ENCODE measurements at places on chromosomes 5 and 9.

DNA sequence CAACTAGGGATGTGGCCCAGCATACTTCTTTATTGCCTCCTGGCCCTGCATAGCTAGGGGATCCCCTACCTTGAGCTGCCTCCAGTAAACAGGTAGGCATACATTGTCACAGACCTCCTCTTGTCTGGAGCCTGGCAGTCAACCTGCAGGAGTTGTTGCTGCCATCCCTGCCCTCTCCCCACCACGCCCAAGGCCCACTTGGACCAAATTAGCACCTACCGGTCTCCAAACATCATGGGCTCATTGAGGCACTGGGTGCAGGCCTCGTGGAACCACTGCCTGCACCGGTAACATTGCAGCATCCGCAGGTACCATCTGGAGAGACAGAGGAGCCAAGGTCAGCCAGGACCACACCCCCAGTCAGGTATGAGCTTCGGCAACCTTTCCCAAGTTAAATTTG is 10.3 kb downstream of the PHF19 start:
- DNase-seq: no peak

- no peak for DNase-seq
These were observed 92.0 kb downstream of the ZNF608 start for GRCh38 chr5:124654418-124654817.

- no peak for DNase-seq
These were observed 21.1 kb downstream of the DDX31 start for GRCh38 chr9:132648685-132649084.

DNA sequence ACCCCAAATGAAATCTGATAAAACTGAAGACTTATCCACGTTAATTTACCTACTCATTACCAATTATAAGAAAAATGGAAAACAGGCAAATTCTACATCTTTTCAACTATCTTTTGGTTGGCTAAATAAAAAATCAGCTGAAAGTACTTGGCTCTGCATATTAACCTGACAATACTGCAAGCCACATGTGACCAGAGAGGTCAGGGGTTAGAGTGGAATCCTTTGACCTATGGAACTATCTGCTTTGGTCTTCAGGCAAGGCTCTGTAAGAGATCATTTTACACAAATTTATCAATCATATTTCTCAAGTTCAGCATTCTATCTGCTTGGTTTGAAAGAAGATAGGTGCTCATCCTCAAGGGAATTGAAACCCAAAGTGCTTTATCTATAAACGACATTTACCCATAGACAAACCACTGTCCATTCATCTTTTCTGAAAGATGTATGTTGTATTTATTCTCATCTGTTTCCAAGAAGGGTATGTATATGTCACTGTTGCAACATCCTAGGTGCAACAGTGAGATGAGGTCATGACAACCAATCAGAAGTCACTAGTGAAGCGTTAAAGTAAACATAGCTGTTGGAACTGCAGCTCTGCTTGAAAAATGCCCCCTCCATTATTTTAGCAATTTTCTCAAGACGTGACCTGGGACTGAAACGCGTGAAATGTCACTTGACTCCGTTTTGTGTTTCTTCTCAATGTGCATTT is 144.9 kb upstream of the POU5F2 start:
- no peak for DNase-seq

DNA sequence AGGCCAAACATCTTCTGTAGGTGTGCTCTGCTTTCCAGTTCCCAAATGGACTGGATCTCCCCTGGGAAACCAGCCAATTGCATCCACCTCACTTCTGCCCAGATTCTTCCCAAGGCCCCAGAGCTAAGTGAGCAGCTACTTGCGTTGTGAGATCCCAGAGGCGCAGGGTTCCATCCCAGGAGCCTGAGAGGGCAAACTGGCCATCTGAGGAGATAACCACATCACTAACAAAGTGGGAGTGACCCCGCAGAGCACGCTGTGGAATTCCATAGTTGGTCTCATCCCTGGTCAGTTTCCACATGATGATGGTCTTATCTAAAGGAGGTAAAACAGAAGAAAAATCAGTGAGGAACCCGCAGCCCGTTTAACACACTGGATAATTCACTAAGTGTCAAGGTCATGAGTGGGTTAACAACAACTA is 1.7 kb downstream of the RACK1 start:
- no peak for DNase-seq

DNA sequence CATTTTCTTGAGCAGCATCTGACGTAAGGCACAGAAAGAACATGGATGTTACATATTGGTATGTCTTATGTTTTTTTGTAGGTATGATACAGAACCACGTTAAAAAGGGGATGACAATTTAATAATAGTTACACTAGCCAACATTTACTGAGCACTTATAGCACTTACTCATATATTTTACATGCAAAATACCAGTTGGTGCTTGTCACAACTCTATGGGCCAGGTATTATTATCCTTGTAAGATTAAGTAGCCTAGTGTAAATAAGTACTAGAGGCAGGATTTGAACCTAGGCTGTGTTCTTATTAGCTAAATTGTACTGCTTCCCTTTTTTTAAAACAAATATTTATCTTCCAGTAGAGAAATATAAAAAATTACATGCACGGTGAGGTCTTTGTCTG is 83.5 kb downstream of the RANBP17 start:
- no peak for DNase-seq

- DNase-seq: no peak
These were observed 89.3 kb upstream of the ALDH1A1 start for GRCh38 chr9:73042155-73042554.

- no peak for DNase-seq
These were observed 91.0 kb upstream of the GNAQ start for GRCh38 chr9:78122631-78123030.

- DNase-seq: no peak
These were observed 1267.5 kb upstream of the CDH9 start for GRCh38 chr5:28305891-28306290.

- no peak for DNase-seq
These were observed 18.8 kb downstream of the SLC1A1 start for GRCh38 chr9:4508907-4509589.

DNA sequence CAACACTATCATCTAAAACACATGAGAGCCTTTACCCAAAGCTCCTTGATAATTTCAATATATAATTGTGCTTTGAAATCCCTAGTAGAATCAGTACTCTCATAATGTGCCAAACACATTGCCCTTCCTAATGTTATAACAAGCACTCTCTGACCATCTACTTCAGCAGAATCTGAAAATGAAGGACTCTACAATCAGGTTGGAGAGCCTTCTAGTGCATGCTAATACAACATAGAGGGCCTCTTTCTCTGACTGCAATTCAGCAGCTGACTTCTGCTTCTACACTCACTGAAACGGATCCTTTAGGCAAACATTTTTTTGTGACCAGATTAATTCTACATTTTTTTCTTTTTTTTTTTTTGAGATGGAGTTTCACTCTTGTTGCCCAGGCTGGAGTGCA is 155.6 kb downstream of the EPB41L4A start:
- no peak for DNase-seq

DNA sequence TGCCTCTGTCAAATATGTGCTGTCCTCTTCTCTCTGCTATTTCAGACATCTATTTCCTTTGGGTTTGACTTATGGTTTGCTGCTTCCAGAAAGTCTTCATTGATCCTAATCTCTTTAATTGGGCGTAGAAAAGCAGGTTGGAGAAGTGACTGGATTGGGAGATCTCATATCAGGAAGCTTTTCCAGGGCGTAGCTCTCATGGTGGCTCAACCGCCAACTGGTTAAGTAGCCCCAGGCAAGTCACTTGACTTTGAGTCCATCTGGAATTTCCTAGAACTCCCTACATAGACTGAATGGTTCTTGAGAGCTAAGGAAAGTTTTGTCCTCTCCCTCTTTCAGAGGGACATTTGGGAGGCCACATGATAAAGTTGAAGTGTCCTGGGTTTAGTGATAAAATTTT is 192.3 kb upstream of the GLRA1 start:
- DNase-seq: no peak

- no peak for DNase-seq
These were observed 35.0 kb upstream of the PCSK5 start for GRCh38 chr9:75855509-75855908.

DNA sequence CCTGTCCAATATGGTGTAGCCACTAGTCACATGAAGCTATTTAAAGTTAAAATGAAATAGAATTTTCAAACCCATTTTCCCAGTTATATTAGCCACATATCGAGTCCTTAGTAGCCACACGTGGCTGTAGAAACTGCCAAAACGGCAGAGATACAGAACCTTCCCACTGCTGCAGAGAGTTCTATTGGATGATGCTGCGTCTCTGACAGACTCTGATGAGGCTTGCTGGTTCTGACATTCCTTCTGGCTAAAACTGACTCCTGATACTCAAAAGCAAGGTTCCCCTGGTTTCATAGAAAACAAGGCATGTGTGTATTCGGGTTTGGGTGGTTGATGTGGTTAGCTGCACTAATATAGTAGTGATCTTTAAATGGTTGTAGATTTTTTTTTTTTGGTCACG is 91.5 kb downstream of the TLE4 start:
- no peak for DNase-seq

DNA sequence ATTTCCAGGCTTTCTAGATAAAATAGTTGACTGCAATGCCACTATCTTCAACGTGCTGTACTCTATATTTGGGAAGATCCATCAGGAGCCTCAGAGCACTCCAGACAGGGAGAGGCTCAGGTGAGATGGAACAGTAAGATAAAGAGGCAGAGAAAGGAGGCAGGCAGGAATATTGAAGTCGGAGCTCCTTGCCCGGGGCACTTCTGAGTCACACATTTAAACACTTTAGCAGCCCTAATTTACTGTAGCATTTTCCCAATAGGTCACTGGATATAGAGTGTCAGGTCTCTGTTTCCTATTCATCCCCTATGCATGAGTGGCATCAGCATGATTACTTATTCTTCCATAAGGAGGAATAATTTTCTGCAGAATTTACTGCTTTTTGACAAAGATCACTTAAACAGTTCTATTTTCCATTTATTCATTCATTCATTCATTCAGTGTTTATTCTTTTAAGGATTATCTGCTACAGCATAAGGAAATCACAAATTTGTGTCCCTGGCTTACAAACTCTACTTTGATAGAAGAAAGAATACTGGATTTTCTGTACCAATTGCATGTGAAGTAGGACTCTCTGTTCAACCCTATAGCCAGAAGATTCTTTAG is 170.7 kb downstream of the MAPKAP1 start:
- no peak for DNase-seq

GRCh38 chr9:72984226-72984947 is 31.5 kb upstream of the ALDH1A1 start:
- DNase-seq: no peak

DNA sequence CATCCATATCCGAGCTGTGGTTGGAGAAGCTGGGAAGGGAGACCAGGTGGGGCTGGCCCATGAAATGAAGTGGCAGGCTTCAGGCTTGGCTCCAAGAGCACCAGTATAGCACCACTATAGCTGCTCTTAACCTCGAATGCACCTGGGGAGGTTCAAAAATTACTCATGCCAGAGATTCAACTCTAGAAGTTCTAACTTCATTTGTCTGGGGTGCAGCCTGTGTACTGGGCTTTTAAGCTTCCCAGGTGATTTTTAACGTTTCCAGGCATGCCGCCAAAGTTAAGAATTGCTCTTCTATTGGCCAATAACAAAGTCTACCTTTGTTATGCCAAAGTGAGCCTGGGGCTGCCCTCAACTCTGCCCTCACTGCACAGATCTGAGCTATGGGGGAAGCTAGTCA is 458 bp downstream of the PRSS3 start:
- DNase-seq: no peak

DNA sequence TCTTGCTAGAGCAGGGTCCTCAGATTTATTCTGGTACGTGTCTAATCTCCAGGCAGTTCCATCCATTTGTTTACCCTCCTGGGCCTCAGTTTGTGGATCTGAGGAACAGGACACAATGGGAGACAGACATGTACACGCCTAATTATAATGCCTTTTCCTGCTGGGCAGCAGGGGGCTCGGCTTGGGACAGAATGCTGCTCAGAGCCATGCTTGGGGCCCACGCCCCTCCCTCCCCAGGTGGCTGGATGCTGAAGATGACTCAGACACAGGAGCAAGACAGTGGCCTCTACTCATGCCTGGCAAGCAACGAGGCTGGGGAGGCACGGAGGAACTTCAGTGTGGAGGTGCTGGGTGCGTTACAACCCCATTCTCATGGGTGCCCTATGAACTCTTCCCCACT is 72.7 kb upstream of the ASS1 start:
- no peak for DNase-seq

DNA sequence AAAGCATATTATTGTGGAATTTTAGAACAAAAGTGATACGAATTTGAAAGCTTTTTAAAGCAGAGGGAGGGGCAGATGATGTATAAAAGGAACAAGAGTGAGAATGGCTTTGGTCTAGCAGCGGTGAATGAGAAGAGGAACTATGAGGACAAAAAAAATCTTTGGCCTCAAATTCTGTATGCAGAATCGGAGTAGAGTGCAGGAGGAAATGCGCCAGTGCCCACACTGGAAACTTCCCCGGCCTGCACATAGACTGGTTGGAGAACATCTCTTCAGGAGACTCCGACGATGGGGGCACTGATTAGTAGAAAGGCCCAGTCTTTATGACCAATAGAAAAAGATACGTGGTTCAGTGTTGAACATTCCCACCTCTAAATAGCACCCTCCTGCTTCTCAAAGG is 51.3 kb downstream of the SLC46A2 start:
- no peak for DNase-seq

GRCh38 chr9:89711866-89712265 is 107.1 kb downstream of the GADD45G start:
- DNase-seq: no peak

DNA sequence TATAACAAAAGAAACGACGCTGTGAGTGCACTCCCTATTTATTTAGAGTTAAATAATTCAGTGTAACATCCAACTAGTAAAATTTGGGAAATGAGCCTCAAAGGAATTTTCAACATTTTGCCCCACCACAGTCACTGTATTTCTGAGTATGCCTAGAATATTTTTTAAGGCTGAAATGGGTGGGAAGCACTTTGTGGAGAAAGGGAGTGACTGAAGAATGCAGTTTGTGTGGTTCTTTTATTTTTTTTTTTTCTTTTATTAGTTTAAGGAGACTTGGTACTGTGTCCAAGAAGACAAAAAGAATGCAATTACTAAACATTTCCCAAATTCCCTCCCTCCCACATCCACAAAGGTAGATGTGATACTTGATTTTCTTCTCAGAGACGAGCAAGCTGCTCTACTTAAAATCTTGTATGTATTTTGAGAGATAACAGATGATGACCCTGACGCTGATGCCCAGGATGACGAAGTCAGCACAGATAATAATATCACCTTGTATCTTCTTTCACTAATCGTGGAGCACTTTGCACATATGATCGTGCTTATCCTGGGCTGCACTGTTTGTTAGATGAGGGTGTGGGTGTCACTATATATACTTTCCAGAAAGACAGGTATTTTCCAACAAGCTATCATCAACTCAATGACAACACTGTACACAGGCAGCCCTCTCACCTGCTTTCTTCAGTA is 586.3 kb downstream of the RAB3C start:
- DNase-seq: no peak

- no peak for DNase-seq
These were observed 222.6 kb downstream of the EBF1 start for GRCh38 chr5:158877124-158877581.

- DNase-seq: no peak
These were observed 51.4 kb downstream of the ACER2 start for GRCh38 chr9:19460243-19460642.

DNA sequence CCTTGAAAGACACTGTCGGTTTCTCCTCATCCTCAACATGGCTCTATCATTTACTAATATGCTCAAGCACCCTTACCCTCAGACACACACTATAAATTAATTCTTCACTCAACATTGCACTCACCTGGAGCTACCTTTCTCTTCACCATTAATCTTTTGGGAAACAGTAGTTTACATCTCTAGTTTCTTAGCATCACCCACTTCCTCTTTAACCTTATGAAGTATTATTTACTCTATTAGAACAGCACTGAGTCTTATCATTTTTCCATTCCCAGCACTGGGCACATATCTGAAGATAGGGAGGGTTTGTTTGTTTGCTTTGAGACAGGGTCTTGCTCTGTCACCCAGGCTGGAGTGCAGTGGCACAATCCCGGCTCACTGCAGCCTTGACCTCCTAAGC is 213.5 kb downstream of the SMARCA2 start:
- DNase-seq: no peak

Measured in activated naive CD8-positive, alpha-beta T cell treated with anti-CD3 and anti-CD28 coated beads for 36 hours (primary cell).